ENCODE measurements at places on chromosomes 16 and 17.

- no peak for DNase-seq
Measured at GRCh38 chr16:62022688-62023087, 13.6 kb downstream of the CDH8 start.

DNA sequence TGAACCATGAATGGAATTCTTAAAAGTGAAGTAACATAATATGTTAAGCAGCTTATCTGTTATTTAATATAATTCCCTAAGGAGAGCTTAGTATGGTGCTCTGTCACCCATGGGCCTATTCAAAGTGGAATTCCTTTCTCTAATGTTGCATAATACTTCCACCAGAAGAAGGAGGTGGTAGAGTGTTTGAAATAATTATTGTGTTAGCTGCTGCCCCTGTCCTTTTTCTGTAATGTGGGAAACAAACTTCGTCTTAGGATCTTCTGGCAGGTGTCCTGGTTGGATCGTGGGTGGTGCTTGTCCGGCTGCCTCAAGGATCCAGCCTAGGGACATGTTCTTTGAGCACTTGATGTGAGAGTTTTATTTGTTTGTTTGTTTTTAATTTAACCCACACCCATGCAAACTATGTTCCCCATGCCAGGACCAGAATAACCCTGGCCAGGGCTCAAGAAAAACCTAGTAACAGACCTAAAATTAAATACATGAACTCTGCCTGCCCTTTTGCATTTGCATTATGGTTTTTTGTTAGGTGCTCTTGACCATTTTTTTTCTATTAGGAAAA is 46.1 kb downstream of the ZNRF1 start:
- DNase-seq = no peak

DNA sequence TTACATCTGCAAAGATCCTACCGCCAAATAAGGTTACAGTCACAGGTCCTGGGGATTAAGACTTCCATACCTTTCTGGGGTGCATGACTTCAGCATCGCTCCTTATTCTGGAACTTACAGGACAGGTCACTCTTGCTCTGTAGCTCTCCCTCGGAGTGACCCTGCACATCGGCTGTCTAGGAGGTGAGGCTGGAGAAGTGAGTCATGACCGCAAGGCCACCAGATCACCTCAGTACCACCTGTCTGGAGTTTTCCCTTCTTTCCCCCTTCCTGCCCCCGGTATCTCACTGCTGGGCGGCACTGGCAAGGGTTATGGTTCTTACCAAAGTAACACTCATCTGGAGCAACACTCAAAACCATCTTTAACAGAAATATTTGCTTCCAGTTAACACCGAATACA is 374.8 kb downstream of the SLC39A11 start:
- DNase-seq = no peak

- DNase-seq = no peak
Measured at GRCh38 chr16:3171855-3172593, 16.0 kb upstream of the OR1F1 start.

GRCh38 chr17:77407321-77408277 is 266.8 kb downstream of the SEC14L1 start:
- DNase-seq = no peak

GRCh38 chr17:40936437-40936971 is 942 bp downstream of the KRT23 start:
- DNase-seq = no peak

- DNase-seq = no peak
Measured at GRCh38 chr16:306911-307370, 24.0 kb downstream of the PDIA2 start.

DNA sequence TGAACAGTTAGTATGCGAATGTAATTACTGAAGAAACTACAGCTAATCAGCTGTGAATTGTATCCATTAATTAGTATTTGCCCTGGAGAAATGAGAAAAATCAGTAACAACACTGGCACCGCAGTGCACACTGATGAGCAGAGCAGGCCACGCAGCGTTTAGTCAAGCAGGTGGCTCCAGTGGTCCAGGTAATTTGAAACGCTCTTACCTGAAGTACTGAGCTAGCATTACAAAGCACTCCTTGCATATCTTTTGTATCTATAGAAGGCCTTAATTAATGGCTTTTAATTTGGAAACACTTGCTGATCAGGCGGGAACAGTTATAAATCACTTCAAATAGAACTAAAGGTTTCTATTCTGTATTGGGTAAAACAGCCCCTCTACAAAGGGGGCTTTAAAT is 76.4 kb downstream of the TOX3 start:
- no peak for DNase-seq

DNA sequence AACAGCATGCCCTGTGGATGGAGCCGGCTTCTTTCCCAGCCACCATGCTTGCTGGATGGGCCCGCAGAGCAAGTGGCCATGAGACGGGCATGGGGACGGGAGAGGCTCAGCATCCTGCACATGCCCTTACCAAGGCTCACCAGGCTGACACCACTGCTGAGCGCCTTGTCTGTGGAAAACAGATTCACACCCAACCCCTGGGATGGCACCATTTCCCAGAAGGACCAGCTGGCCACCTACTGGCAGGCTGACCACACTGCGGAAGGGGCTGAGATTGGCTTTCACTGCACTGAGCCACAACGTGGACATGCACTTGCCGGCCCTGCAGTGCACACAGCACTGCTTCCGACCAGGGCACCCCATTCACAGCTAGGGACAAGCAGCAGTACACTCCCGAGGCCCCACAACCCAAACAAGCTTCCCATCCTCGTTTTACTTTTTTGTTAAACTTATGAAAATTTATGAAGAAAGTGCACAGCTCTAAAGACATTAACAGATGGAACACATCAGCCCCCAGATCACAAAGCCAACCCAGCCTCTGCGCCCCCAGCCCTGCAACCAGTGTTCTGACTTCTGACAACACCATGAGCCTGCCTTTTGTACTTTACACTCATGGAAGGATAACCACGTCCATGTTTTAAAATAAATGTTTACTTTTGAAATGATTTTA is 13.9 kb upstream of the KRTAP17-1 start:
- DNase-seq = no peak

DNA sequence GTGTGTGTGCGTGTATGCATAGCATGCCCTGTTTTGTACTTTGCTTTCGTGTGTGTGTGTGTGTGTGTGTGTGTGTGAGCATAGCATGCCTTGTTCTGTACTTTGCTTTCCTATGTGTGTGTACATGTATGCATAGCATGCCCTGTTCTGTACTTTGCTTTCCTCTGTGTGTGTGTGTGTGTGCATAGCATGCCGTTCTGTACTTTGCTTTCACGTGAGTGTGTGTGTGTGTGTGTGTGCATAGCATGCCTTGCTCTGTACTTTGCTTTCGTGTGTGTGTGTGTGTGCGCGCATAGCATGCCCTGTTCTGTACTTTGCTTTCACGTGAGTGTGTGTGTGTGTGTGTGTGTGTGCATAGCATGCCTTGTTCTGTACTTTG is 27.4 kb downstream of the DRC3 start:
- DNase-seq = no peak

GRCh38 chr16:26137956-26138355 is 446.2 kb downstream of the HS3ST4 start:
- no peak for DNase-seq

DNA sequence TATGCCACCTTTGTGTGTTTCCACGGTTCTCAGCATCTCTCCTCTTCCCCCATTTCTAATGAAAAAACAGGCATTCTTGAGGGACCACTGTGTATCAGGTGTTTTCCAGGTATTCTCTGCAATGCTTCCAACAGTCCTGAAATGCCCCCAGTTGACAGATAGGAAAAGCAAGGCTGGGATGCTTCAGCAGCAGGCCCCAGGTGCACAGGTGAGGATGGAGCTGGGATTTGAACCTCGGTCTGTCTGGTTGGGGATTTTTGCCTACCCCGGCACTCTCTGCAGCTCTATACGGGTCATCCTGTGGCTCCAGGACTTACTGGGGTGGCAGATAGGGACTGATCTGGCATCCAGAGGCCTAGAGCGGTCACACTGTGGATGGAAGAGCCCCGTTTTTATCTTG is 180.5 kb upstream of the GSE1 start:
- DNase-seq = no peak

GRCh38 chr16:88737298-88738150 is 31.2 kb downstream of the CTU2 start:
- DNase-seq = peak; percentile 88

DNA sequence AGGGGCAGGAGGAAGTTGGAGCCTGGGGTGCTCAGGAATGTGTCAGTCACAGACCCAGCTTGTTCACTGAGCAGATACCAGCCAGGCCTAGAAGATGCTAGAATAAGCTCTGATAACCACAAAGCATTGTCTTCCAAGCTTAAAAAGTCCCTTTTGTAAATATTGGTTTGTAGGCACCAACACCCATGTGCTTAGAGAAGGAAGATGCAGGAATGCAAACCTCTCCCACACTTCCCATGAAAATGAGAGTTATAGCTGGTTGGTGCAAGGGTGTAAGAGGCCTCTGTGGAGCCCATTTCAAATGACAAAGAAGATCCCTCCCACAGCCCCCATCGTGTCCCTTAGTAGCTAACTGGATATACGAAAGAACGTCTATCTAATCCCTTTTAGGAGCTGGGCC is 210.3 kb downstream of the C16orf78 start:
- DNase-seq = no peak

DNA sequence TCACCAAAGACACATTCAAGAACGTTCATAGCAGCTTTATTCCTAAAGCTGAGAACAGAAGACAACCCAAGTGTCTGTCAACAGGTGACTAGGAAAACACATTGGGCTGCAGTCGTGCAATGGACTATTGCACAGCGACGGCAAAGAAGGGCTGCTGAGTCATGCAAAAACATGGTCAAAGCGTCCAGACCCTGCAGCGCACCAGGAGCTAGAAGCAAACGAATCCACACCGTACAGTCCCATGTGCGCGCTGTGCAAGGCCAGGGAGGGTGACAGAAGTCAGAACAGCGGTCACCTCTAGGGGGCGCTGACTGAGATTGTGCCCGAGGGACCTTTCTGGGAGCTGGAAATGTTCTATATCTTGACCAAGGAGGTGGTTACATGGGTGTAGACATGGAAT is 266.4 kb downstream of the MAF start:
- DNase-seq = no peak

GRCh38 chr16:30546115-30546514 is 11.5 kb upstream of the ZNF747 start:
- no peak for DNase-seq

- DNase-seq = no peak
Measured at GRCh38 chr17:559551-560431, 154.8 kb downstream of the VPS53 start.

GRCh38 chr16:66186251-66186785 is 180.2 kb upstream of the CDH5 start:
- no peak for DNase-seq

DNA sequence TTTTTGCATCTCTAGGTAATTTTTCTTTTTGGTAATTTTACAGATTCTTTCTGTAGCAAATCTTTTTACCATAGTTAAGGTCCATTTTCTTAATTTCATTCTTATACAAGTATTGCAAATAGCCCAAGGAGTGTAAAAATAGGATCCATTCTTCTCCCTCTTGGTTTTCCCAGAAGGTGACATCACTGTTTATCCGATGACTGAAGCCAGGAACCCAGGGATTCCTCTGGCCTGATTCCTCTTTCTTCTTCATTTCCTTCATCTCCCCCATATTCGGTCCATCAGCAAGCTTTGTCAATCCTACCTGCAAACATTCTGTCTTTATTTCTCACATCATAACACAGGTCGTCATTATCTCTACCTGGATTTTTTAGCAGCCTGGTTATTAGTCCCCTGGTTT is 5.3 kb downstream of the RBBP6 start:
- no peak for DNase-seq

GRCh38 chr17:77325577-77326075 is 184.9 kb downstream of the SEC14L1 start:
- DNase-seq = no peak

DNA sequence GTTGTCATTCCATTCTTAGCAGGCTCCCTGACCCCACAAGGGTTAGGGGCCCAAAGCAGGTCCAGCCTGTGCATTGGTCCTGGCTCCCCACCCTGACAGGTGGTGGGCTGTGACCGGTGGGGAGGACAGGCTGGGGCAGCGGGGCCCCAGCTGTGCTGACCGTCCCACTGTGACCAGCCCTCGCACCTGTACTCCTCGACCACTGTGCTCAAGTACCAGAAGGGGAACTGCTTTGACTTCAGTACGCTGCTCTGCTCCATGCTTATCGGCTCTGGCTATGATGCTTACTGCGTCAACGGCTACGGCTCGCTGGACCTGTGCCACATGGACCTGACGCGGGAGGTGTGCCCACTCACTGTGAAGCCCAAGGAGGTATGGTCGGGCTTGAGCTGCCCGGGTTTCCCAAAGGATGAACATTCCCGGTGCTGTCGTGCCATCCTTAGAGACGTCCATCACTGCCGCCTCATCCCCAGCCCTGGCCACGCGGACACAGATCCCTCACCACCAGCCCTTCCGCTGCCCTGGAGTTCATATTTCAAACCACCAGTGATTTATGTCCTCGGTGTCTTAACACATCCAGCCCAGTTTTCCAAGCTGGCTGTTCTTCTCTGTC is 7.3 kb downstream of the DRC7 start:
- DNase-seq = no peak

DNA sequence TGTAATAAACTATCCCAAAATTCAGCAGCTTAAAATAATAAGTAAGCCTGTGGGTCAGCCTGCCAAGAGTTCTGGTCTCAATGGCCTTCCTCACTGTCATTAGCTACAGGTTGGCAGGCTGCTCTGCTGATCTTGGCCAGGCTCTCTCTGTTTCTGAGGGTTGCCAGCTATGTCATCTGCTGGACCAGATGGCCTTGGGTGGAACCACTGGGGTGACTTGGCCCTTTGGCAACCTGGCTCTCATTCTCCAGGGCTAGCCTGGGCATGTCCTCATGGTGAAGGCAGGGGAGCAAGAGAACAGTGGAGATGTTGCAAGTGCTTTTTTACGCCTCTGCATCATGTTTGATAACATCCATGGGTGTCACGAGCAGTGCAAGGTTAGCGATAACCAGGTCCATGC is 13.9 kb downstream of the ITGAM start:
- no peak for DNase-seq

- DNase-seq = peak; percentile 86
Measured at GRCh38 chr17:50177983-50178834, 12.4 kb downstream of the SGCA start.

DNA sequence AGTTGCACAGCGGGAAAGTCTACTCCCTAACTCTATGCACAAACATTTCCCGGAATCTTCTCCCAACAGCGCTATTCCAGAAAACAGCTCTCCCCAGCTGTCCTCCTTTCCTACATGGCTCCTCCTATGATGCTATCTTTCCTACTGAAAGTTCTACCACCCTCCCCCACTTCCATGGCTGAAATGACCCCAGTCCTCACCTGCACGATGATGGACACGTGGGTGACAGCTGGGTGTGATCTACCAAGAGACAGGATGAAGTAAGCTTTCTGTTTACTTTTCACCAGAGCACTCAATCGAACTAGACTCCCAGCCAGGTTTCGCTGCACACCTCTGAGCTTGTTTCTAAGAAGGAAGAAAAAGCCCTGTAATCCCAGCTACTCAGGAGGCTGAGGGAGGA is 10.7 kb downstream of the CTC1 start:
- DNase-seq = no peak

- DNase-seq = no peak
Measured at GRCh38 chr17:61255647-61256046, 144.0 kb upstream of the TBX2 start.

Measured in upper lobe of left lung (tissue), 6 donors.